ENCODE measurements at places on chromosomes 16 and 17.

DNA sequence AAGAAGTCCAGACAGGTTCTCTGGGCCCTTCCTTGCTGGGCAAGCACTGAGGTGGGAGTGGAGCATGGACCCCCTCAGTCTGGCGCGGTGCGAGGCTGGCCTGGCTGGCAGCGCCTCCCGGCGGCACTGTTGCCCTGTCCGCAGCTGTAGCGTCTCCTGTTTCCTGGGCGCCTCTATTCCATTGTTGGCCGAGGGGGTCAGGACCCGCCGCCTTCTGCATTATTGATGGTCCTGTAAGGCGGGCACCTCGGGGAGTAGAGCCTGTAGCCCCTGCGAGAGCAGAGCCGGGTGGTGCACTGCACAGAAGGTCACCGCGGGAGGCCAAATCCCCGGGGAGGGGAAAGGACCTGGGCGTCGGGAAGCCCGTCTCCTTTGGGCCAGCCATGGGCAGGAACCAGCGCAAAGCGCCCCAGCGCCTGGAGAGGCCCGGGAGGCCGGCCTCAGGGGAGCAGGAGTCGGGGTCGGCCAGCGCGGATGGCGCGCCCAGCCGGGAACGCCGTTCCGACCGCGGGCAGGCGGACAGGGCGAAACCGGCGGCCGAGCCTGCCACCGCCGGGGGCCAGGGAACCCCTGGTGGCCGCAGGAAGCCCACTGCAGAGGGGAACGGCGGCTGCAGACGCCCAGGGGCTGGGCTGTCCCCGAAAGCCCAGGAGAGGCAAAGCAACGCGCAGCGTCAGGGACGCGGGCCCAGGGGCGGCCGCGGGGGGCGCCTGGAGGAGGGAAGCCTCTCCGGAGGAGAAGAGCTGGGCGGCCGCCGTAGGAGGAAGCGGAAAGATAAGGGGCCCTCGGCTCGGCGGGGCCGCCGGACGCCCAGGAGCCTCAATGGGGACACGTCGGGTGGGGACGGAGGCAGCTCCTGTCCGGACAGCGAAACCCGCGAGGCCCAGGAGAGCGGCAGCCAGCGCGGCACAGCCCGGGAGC is at the start of gene MYO15B:
Gene MYO15B (plus strand): TSS at position 126 of the 921 bp plus-strand sequence. CDS start 258 bp downstream, at position 384.
- DNase-seq = peak; percentile 89

DNA sequence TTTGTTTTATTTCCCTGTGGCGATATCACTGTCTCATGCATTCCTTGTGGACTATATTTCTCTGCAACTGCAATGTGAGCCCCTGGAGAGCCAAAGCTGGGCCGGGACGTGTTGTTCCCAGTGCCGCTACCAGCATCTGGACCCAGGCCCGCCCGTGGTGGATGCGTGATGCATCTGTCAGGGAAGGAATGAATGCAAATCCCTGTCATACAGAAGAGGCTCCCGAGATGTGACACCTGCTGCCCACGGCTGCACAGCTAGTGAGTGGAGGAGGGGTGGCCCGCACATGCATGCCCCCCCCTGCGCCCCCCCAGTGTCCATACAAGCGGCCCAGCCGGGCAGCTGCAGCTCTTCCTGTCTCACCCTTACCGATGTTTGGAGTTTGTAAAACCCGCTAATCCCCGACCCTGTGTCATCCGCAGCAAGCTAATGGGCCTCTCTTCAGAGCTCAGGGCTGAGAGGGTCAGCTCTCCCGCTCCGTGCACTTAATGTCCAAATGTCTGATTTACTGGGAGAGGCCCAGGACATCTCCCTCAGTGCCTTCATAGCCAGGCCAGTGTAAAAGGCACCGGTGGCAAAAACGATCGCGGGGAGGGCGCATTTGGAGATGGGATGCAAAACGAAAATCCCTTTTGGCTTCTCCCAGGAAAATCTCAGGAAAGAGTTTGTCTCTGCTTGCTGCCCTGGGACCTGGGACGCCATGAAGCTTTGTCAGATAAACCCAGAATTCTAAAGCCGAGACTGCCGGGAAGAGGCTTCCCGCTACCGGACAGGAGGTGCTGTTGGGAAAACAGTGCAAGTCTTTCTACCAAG is 91.8 kb downstream of the FOXL1 start:
- DNase-seq = no peak

DNA sequence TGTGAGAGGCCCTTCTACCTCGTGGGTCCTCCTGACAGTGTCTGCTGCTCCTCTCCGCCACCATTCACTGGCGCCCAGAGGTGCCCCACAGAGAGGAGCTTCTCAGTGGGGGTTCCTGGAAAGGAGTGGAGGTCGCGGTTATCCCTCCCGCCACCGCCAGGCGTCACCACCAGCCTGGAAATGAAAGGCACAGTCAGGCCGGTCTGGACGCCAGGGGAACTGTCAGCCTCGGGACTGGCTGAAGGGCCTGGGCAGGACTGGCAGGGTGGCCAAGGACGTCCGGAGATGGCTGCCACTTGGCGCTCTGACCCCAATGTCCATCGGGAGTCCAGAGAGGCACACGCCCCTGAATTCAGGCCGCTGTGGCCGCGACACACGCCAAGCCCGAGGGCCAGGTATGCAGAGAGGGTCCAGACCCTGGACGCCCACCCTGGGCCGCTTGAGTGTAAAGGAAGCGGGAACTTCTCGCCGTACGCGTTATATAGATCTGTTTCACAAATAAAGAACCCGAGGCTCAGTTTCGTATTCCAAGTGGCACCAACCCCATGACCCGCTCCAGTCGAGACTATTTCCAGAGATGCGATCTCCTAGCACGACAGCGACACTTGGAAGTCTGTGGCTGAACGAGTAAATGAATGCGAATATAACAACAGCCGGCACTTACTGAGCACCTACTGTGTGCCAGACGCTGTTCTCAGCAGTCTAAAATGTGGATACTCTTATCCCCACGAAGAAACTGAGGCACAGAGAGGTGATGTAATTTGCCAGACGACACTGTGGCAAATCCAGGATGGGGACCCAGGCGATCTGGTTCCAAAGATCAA is 7.6 kb upstream of the NXPH3 start:
- peak; percentile 95 for DNase-seq

GRCh38 chr16:83356266-83356665 is 451.5 kb upstream of the HSBP1 start:
- peak; percentile 65 for DNase-seq

Data from islet precursor cell (in vitro differentiated cells).